ENCODE measurements at places on chromosomes 6 and 20.
A peak's percentile ranks its signal among the peaks of the same experiment; 100 is the strongest.

DNA sequence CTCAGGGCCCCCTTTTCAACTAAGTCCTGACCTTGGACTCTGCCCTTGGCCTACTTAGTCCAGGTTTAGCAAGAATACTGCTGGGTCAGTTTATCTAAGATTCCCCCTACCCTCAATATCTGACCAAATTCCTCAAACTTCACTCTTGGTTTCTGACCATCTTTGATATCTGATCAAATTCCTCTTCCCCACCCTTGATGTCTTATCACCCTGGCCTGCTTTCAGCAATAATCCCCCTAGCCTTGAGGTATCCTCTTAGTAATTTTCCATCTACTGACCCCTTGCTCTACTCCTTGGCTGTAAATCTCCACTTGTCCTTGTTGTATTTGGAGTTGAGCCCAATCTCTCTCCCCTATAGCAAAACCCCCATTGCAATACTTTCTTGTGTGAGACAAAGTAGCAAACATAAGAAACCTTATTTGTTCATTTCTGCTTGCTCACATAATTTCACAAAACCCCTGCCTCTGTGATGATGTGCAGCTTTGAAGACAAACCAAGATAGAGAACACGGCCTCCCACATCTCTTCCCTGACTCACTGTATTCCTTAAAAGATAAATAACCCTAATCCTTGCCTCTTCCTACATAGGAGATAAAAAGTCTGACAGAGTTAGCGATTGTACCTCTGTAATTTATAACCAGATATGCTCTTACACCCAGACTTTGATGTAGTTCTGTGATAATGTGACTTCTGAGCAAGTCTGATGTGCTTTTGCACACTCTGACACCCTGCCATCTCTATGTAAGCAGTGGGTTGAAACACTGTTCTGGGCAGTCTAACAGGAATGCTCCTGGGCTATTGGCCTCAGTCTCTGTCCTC is 13.8 kb upstream of the IYD start:
- no peak for DNase-seq

DNA sequence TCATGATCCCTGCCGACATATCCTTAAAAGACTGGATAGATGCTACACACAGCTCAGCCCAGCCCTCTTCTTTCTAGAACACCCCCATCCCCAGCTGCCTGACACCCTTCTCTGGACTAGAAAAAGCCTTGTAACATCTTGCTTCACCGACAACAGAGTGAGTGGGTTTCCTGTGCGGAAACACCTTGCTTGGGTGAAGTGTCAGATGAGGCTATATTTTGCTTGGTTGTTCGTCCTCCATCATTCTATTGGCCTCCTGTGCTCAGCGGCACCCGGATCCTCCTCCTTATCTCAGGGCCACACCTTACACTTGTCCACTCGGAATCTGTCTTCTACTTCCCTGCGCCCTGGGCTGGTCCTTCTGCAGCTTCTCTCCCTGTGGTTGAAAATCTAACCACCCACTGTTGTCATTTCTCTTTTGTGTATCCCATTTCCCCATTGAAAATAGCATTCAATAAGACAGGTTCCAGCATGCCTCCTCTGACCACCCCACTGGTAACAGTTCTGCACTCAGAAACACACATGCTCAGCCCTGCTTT is 101.3 kb upstream of the MLN start:
- peak; percentile 78 for DNase-seq

GRCh38 chr20:59055302-59055701 is 12.7 kb upstream of the PRELID3B start:
- DNase-seq = peak; percentile 21

GRCh38 chr20:50415021-50415515 is 95.1 kb upstream of the PTPN1 start:
- no peak for DNase-seq

DNA sequence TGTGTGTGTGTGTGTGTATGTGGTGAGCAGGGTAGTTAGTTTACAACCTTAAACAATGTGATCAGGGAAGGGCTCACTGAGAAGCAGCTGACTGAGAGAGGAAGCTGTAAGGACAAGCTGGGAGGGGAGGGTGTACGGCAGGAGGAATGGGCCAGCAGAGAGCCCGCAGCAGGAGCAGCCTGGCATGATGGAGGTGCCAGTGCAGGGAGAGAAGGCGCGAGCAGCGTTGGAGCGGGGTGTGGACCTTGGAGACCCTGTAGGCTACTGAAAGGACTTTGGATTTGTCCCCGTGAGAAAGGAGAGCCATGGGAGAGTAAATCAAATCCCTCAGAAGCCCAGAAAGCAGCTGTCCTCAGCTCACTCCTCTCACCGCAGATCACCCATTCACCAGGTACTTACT is 18.5 kb downstream of the FAM209B start:
- no peak for DNase-seq

DNA sequence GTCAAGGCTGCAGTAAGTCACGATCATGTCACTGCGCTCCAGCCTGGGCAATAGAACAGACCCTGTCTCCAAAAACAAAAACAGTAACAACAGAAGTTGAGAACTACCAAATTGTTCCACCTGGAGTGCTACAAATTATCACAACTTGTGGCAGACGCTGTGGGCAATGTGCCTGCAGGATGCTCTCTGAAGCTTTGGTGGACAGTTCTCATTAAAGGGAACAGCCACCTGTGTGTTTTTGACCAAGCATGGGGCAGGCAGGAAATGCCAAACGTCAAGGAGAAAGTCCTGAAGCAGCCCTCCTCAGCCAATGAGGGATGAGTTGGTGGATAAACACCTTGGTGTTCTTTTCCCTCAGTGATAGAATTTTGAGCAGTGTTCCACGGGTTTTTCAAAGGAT is 15.8 kb downstream of the COX4I2 start:
- DNase-seq = no peak

DNA sequence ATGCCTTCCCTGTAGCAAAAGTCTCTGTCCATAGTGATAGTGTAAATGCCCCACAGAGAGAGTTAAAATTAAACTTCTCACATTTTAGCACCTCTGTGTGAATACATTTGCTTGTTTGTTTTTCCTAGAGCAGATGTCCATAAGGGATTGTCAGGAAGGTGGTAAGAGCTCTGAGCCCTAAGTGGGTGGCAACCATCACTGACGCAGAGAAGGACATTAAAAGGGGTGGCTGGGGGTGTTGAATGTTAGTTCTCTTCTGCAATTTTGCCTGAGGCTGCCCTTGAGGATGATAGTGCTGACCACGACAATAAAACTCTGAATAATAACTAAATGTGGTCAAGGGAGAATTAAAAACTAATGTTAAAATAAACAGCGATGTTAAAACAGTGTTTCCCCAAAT is 174.3 kb upstream of the ID4 start:
- DNase-seq = no peak

DNA sequence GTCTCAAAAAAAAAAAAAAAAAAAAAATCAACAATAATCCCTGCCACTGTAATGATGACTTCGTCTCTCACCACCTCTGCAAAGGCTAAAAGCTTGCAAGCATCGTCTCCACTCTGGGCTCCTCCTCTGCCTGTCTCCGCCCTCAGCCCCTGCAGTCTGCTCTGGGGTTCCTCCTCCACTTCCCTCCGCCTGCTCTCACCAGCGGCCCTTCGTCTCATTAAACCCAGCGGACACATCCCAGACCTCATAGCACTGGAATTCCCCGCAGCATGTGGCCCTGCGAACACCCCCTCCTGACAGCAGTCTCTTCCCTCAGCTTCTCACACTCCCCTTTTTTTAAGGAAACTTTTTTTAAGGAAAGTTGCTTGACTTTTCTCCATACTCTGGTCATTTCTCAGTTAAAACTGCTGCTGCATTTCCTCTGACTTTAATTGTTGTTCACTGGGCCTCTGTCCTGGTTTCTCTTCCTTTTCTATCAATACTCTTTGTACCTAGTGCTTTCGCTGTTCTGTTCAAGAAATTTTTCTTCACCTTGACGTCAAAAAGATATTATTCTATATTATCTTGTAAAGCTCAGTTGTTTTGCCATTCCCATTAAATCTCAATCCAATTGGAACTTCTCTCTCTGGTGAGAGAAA is 70.9 kb upstream of the PLEKHG1 start:
- DNase-seq = no peak
